ENCODE measurements at places on chromosomes 5 and 9.

DNA sequence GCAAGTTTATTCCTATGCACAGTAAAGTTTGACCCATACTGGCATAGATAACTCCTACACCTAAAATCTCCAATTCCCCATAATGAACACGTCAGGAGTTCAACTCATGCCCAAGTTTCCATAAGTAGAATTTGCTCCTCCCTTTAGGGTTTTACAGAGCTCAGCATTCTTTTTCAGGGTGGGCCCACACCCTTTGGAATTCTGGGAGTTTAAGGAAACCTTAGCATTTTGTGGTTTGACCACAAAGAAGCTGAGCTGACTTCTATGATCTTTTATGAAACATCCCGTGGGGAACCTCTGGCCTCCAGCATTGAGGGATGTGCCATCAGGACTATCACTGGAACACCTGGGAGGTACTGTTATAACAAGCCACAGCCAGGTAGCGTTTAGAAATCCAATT lies 220.6 kb upstream of the MAP3K1 start:
- DNase-seq: no peak

DNA sequence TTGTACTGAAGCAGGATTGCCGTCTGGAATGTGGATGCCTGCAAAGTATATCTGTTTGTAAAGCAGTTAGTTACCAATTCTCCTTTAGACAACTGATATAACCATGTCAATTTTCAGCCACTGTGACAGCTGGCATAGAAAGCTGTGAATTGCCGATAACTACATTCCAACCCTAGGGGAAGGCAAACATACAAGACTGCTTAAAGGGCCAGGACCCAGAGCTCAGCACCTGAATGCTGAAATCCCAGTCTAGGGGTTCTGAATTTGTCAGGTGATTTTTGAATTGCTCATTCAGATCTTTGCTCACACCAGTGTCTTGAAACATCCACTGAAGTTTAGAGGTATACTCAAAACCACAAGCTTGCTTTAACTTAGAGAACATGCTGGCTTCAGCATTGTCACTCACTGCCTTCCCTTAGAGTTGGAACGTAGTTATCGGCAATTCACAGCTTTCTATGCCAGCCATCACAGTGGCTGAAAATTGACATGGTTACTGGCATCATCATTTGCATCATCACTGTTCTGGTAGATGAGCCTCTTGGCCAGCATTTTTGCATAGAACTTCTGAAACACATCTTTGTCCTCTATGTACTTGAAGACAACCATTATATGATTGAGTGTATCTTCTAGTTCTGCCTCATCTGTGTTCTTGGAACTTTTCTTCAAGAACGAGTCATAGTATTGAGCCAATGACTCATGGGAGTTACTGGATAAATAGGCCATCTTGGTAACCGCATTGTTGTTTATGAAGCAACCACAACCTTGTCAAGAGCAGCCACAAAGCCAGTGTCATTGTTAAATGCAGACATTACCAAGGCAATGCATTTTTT lies 82.1 kb downstream of the CCDC192 start:
- no peak for DNase-seq

DNA sequence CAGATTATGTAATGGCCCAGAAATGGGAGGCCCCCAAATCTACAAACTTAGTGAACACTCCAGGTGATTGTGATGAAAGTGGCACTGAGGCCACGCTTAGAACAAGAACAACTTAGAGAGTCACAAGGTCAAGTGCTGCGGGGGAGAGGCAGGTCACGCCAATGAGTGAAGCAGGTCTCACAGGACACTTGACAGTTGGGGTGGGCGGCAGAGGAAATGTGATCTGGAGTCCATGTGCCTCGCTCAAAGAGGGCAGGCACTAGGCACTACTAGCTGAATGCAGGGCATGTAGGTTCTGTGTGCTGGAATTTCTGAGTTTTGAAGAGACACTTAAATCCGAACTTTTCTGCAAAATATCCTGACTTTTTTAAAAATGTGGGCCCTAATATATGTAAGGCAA lies 193.2 kb upstream of the RORB start:
- no peak for DNase-seq

- DNase-seq: no peak
Observed at GRCh38 chr9:126754436-126755316, 50.2 kb upstream of the ZBTB43 start.

DNA sequence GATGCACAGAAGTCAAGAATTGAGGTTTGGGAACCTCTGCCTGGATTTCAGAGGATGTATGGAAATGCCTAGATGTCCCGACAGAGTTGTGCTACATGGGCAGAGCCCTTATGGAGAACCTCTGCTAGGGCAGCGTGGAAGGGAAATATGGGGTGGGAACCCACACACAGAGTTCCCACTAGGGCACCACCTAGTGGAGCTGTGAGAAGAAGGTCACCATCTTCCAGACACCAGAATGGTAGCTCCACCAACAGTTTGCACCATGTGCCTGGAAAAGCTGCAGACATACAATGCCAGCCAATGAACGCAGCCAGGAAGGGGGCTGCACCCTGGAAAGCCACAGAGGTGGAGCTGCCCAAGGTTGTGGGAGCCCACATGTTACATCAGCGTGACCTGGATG lies 104.5 kb downstream of the STK32A start:
- DNase-seq: no peak

DNA sequence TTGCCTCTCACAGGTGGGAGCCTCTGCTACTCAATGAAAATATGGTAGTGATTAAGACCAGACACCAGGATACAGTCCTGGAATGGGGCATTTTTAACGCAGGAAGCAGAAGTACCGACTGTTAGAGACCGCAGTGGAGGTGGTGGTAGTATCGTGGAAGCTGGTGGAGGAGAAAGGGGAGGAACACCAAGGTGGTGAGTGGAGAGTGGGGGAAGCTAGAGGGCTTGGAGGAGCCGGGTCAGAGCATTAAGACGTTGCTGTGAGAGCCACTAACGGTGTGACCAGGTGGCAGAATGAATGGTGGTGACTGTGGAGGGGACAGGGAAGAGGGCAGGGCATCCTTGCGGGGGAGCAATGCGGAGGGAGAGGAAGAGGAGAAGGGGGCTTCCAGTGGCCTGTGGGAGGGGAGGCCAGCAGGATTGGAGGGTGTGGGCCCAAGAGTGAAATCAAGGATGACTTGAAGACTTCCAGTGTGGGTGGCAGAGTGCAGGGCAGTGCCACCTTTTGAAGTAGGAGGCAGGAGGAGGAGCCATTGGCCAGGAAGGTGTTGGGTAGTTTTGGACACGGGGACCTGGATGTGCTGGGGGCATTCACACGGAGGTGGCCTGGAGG lies 1.6 kb upstream of the UBAC1 start:
- no peak for DNase-seq

- no peak for DNase-seq
Observed at GRCh38 chr9:109956717-109957440, 176.9 kb downstream of the PALM2AKAP2 start.

- no peak for DNase-seq
Observed at GRCh38 chr9:122338994-122339393, 31.8 kb upstream of the PTGS1 start.

DNA sequence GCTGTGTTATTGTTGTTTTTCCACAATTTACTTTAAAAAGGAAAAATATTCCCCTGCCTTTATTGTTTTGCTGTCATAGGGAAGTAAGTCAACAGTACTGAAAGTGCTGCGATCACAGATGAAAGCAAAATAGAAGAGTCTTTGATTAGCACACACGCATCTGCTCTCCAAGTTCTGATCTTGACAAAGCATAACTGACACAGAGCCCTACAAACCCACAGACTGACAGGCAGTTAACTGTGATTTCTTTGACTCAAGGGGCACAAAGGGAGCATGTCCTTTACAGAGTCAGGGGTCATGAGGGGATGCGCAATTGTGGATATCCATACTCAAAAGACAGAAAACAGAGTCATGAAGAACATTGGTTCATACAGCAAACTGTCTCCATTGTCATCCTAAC lies 123.7 kb downstream of the SNCAIP start:
- DNase-seq: no peak

DNA sequence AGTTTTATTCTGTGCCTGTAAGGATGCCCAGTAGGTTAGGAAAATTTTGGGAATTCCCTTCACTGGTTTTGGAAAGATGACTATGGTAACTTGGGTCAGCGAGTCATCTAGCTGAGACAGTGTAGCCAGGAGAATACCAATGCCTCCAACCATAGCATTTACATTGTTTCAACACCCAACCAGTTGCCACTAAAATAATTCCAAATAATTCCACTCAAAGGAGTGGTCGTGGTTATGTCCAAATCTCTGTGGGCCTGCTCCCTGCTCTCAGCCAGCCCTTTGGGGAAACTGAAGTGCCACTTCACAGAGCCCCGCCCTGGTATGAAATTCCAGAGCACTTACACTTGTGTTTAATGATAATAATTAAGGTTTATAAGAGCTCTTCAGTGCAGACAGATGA lies 310.5 kb downstream of the PLK2 start:
- no peak for DNase-seq

DNA sequence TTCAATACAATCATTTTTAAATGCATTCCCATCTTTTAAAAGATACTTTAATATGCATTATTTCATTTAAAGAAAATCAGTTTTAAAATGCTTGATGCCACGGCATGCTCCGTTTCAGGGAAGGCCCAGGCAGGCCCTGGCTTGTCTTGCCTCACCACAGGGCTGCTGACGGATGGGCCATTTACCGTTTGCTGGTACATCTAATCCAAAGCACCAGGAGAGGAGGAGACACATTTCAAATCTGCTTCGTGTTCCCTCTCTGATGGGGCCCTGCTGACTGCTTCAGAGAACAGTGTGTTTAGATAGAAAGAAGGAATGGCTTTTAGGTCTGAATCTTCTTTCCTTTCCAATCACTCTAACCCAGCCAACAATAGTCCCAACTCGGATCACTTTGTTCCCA lies 185.2 kb downstream of the DCP2 start:
- DNase-seq: no peak
